ENCODE measurements at places on chromosomes 16 and 17.

DNA sequence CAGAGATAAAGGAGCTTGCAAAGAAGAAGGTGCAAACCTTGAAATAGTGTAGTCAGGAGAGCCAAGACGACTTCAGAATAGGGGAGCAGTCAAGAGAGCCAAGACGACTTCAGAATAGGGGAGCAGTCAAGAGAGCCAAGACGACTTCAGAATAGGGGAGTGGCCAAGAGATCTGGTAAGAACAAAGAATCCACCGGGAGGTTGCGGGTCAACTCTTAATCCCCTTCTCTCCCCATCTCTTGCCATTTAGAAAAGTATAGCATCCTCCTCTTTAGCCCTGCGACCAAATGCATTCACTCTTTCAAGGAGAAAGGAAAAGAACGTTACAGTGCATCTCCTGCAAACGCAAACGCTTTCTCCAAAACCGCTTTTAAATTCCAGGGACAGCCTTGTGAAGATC, 713 bp downstream of the KNOP1 start:
- DNase-seq: no peak

DNA sequence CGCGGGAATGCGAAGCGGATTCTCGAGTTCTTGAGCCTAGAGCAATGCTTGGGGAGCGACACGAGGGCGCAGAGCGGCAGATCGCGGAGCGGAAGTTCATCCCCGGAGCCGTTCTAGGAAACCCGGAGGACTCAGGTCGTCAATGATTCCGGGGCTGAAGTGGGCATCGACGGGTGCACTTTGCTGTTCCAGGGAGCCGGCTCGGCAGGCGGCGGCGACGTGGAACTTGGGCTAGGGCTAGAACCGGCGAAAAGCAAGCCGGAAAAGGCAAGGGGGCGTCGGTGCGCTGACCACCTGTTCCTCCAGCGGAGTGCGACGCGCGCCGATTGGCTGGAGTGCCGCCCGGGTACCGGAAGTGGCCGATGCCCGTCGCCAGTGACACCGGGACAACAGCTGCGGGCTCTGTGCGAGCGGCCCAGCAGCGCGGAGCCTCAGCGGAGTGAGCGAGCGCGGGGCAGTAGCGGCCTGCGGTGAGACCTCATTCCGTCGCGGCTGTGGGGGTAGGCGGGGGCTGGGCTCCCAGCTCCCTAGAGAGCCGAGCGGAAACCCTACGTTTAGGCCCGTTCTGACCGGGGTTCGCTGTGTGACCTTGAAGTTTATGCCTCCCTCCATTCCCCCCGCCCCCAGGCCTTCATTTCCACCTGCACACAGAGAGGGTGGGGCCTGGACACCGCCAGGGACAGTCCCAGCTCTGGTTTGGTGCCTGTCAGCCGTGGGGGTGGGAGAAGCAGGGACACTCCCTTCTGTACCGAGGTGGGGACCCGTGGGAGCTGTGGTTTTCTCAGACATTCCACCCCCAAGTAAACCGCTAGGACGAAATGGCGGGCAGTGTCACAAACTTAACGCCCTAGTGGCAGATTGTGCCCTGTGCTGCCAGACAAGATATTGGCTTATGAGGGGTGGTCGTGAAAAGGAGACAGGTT, at the start of gene ZFP3:
Gene ZFP3, plus strand, starts transcription at position 362 of the 923 bp plus-strand sequence. CDS start 13,038 bp downstream, outside the sequence.
- peak; percentile 71 for DNase-seq

- no peak for DNase-seq
These were observed at the start of gene TMEM98 for GRCh38 chr17:32927724-32928585. Gene TMEM98 (plus strand): TSS chr17:32928153. CDS start chr17:32931529, 3,376 bp downstream.

DNA sequence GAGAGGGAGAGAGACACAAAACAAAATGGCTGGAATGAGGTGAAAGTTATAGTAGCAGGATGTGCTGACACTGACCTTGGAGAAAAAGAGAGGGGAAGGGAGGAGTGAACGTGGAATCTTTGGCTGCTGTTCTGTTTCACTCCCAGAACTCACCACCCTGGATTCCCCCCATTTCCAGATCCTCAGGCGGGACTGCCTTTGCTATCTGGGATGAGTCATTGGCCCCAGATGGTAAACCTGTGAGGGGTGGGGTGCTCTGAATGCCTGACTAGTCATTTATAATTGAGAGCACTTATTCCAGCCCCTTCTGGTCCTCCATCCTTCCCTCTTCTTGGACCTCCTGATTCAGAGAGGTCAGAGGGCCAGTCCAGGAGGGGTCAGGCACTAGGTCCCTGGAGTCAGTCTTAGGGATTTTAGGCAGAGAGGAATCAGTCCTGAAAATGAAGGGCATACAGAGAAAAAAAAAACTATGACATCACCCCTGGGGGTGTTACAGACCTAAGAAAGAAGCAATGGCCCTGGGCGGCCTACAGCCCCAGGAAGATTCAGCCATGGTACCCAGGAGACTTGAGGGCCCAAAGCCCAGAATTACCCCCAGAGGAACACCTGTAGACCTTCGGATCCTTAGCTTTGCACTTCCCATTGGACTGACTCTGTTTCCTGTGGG, 2.2 kb upstream of the ZG16 start:
- DNase-seq: peak; percentile 76

DNA sequence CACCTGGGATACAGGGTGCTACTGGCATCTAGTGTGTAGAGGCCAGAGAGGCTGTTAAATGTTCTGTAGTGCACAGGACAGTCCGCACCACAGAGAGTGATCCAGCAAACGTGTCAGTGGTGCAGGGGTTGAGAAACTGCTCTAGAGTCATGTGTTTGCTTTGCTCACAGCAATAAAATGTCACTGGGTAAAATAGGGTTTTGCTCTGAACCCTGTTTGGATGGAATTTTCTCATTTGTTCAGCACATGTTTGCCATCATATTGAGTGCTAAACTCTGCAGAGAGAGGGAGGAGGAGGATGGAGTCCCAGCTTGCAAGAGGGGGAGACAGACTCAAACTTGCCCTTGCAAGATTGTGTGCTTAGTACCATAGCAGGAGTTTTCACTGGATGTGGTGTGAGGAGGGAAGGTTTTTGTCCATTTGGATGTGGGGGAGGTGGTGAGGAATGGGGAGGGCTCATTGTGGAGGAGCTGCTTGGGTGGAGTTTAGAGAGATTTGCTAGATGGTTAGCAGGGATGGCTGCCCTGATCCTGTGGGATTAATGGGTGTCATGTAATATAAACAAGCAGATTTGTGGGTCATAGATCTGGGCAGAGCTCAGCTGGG, 11.8 kb downstream of the PLCG2 start:
- DNase-seq: peak; percentile 42

- DNase-seq: no peak
These were observed 475.1 kb downstream of the WWOX start for GRCh38 chr16:78574571-78574970.

GRCh38 chr16:83727751-83728352, 79.9 kb upstream of the HSBP1 start:
- DNase-seq: no peak

DNA sequence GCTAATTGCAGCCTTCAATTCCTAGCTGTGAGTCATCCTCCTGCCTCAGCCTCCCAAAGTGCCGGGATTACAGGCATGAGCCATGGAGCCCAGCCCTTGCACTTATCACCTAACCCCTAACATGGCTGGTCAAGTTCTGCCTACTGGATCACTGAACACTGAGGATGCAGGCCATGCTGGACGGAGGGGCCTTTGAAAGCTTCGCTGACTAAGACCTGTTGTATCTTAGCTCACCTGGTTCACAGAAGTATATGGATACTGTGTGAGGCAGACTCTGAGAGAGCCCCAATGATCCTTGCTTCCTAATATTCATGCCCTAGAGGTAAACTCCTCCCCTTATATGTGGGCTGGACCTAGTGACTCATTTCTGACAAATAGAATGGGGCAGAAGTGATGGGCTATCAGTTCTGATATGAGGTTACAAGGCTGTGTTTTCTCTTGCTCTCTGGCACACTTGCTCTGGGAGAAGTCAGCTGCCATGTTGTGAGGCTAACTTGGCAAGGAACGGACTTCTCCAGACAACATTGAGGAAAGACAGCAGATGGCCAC, 11.7 kb upstream of the TMIGD1 start:
- DNase-seq: no peak

- no peak for DNase-seq
These were observed 28.7 kb downstream of the ARL4D start for GRCh38 chr17:43427362-43428043.

DNA sequence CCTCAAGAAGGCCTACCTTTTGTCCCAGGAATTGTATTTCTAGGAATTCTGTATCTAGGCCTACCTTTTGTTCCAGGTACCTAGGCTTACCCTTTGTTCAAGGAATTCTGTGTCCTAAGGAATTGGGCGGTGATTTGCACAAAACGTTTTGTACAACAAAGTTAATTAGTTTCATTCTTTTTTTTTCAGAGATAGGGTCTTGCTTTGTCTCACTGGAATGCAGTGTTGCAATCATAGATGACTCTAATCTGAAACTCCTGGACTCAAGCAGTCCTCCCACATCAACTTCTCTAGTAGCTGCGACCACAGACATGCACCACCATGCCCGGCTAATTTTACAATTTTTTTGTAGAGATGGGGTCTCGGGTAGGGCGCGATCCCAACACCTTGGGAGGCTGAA, 7.0 kb downstream of the CDR2L start:
- peak; percentile 63 for DNase-seq

- DNase-seq: no peak
These were observed 21.5 kb downstream of the C16orf82 start for GRCh38 chr16:27088216-27088615.

DNA sequence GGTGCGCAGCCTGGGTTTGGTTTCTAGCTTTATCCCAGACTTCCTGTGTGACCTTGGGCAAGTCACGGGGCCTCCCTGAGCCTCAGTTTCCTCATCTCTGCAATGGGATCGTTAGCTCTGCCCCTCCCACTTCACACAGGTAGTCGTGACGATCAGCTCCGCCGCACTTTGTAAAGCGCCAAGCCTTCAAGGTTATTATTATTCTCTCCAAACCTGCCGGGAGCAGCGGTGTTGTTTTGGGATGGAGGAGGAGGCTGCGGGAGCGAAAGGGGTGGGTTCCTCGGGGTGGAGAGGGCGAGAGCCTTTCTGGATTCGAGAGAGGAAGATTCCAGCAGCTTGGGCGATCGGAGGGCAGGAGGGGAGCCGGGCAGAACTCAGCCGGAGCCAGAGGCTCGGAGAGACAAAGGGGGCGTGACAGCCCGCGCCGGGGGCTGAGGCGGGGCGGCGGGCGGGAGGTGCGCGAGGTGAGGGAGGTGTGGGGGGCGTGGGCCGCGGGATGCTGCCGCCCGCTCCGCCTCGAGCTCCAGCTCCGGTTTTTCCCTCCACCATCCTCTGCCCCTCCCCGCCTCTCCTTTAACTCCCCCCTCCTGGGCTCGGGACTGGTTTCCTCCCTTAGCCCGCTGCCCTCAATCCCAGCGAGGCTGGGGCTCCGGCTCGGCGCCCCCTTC, at the start of gene EFNB3:
Gene EFNB3, plus strand, starts transcription at position 602 of the 668 bp plus-strand sequence. CDS start 397 bp downstream, outside the sequence.
- peak; percentile 37 for DNase-seq

DNA sequence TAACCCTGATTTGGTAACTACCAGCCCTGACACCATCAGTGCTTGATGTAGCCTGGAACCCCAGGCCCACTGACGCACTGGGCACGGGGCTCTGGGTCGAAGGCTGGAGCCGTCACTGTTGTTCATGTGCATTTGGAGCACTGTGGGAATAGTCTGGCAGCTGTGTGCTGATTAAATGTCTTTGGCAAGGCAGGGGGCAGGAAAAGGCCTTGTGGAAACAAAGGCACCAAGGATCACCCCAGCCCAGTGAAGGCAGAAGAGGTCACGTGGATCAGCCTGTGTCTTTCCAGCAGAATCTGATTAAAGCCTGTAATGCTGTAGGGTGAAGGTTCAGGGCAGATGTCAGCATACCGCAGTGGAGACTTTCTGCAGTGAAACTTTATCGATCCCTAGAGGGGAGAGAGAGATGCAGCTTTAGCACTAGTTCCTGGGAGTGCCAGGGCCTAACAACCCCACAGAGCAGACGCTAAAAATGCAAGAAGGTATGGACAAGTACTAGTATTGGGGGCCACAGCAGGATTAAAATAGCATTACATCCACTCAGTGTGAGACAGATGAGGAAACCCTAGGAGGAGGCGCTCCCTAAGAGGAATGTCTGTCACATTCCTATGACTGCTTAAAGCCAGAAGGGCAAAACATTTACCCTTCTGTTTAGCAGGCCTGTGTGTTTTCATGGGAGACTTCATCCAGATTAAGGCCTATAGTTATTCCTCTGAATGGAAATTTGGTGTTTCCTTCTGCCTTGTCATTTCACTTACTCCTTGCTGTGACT, 9.7 kb downstream of the ZNHIT3 start:
- DNase-seq: peak; percentile 8

GRCh38 chr17:44283344-44284023, 15.5 kb upstream of the SLC4A1 start:
- DNase-seq: no peak

GRCh38 chr16:67807148-67807682, 526 bp downstream of the TSNAXIP1 start:
- no peak for DNase-seq

GRCh38 chr17:55845385-55845784, 94.5 kb downstream of the PCTP start:
- peak; percentile 24 for DNase-seq

DNA sequence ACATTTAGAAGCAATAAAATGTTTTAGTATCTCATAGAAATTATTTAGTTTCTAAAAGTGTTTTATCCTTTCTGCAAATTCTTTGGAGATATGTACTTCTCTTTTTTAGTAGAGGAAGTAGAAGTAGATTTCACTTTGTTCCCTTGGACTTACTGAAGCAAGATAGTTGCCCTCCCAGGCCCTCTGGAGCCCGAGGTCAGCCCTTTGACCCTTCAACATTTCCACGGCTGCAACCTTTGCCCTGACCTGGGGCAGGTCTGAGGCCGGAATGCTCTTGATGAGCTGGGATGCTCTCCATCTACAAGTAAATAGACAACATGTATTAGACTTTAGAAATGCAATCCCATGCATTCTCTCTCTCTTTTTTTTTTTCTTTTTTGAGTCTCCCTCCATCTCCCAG, 167.5 kb downstream of the CDK5R1 start:
- no peak for DNase-seq

DNA sequence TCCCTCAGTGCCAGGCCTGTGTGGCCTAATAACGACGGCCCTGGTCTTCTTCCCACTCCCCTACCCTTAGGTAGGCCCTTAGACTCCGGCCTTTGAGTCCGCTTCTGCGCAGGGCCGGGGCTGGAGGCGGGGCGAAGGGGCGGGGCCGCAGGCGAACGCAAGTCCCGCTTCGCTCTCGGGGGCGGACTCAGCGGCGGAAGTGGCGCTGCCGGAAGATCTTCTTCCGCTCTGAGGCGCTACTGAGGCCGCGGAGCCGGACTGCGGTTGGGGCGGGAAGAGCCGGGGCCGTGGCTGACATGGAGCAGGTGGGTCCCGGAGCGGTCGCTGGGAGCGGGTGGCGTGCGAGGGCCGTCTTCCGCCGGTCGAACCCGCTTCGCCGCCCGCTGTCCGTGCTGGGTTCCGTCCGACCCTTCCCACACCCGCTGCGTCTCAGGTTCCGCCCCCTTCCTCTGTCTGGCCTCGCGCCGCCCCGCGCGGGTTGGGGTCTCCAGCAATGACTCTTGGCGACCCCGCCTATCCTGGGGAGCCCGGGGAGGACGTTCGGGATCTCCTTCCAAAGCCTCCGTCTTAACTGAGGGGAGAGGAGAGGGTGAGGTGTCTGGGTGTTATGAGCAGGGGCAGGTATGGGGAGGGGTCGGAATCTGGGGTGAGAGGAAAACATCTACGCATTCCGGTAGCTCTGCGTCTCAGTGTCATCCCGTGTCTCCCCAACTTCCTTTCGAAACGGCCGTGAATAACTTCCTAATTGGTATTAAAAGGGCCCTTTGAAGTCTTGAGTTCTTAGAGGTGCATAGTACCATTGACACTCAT, at the start of gene STARD3:
Gene STARD3, plus strand, starts transcription at position 218 of the 810 bp plus-strand sequence. CDS start 16,388 bp downstream, outside the sequence.
- DNase-seq: peak; percentile 89

Data from fibroblast of villous mesenchyme (primary cell).